ENCODE measurements at places on chromosomes 3 and 15.

GRCh38 chr3:172087602-172088580 lies 48.5 kb downstream of the FNDC3B start:
- peaks cover 43% of the 10 kb centered on the region for H3K4me1 ChIP-seq
- H3K27ac ChIP-seq: peak overlapping the region; percentile 35
- H3K36me3 ChIP-seq: peaks cover 15% of the 10 kb centered on the region
- H3K4me3 ChIP-seq: peak overlapping the region; percentile 66
- H3K27me3 ChIP-seq: no peaks in the 10 kb centered on the region

DNA sequence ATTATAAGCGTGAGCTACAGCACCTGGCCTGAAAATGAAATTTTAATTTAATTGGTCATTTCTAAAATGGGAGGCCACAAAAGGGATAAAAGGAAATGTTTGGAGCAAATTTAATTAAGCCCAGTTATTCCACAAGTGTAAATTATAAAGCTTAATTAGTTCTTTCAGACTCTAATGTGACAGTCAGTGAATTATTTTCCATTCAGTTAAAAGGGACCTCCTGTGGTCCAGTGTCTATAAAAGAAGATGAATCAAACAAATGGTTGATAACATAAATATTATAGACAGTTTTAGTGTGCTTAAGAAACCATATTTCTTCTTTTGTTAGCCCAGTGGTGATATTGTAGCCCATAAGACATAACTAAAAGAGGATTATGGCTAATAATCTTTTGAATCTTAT lies 66.4 kb downstream of the CNOT10 start:
- no peaks in the 10 kb centered on the region for H3K27me3 ChIP-seq
- DNase-seq: no peak
- no peak overlapping the region for H3K4me3 ChIP-seq
- H3K36me3 ChIP-seq: peaks cover 14% of the 10 kb centered on the region
- no peak overlapping the region for H3K27ac ChIP-seq

DNA sequence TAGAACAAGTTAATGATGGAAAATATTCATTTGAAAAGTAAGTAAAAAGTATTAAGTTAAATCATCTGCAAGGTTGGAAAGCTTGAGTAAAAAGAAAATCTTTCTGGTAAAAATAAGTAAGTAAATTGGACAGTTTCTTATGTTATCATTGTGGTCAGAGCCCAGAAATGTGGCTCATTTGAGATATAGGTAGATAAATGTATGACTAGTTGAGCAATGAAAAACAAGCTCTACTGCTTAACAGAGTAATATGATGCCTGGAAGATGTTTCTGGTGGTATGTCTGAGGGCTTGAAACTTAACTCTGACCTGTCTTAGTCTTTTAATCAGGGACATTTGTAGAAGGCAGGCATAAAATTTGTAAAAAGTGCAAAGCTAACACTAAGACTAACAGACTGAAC lies 444.0 kb downstream of the MFSD1 start:
- H3K4me3 ChIP-seq: no peak overlapping the region
- H3K27me3 ChIP-seq: no peaks in the 10 kb centered on the region
- DNase-seq: no peak

DNA sequence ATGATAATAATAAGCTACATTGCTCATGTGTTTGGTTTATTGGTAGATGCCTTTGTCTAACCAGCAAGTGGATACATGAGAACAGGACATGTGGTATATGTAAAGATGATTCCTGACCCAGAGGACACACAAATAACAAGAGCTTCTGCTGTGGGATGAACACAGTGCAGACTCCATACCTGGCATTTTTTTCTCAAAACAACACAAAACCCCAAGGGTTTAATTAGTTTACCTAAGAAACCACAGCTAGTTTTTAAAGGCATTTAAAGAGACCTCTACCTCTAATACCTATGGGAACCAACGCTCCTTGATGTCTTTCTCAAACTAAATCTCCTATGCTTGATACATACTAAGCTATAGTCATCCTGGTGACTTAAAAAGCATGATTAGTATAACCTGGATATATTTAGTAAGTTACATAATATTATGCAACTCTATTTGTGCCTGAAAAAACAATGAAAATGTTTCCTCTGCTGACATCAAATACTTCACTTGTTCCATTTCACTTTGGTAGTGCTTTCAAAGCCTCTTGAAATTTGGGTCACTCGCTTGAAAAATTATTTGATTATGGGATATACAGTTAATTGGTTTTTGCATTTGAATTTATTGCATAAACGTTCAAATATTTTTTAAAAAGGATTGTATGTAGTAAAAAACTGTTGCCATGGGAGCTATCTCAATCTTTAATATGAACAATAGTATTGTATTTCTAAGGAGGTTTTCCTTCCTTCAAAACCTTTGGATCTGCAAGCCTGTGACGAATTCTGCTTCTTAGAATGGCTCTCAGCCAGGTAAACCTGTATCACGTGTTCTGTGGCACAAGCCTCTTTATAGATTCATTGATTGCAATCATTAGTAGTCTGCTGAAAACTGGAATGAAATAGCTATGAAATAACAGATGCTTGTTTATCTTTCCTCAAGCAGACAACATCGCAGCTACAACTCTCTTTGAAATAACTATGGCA lies 233.0 kb upstream of the KCNMB2 start:
- H3K27me3 ChIP-seq: no peaks in the 10 kb centered on the region
- no peaks in the 10 kb centered on the region for H3K36me3 ChIP-seq
- H3K27ac ChIP-seq: no peak overlapping the region
- no peak for DNase-seq
- H3K4me3 ChIP-seq: no peak overlapping the region

GRCh38 chr3:181212271-181212670 lies 222.7 kb upstream of the DNAJC19 start:
- no peaks in the 10 kb centered on the region for H3K4me1 ChIP-seq
- H3K27ac ChIP-seq: no peak overlapping the region
- peaks cover 2% of the 10 kb centered on the region for H3K27me3 ChIP-seq
- no peaks in the 10 kb centered on the region for H3K36me3 ChIP-seq

GRCh38 chr3:123767009-123767372 lies 117.1 kb downstream of the MYLK start:
- H3K4me3 ChIP-seq: no peak overlapping the region
- no peaks in the 10 kb centered on the region for H3K36me3 ChIP-seq

DNA sequence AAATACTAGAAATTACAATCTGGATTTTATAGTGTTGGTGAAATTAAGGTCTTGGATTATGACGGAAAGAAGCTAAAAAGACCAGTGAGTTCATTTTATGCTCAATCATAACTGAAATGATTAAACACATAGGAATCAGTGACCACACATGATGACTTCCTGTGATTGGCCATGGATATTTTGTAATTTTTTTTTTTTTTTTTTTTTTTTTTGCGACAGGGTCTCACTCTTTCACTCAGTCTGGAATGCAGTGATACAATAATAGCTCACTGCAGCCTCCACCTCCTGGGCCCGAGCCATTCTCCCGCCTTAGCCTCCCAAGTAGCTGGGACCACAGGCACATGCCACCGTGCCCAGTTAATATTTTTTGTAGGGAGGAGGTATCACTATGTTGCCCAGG lies 47.4 kb downstream of the PAQR5 start:
- peaks cover 8% of the 10 kb centered on the region for H3K27me3 ChIP-seq
- H3K36me3 ChIP-seq: no peaks in the 10 kb centered on the region

Measured in activated CD4-positive, alpha-beta T cell treated with anti-CD3 and anti-CD28 coated beads, Interleukin-2, amount 10 ng/mL, durations not matched to agents 24 days and 14 days (primary cell).